ENCODE measurements at places on chromosomes 7 and 10. TPM values are rescaled to one million over a fixed set of nuclear protein-coding genes. Genes with fewer than 3 reads are reported as not detected.

The CFTR gene
- total RNA-seq: 0.06 TPM

The PNLIP gene
- not detected for total RNA-seq

The LRRC27 gene
- 5.7 TPM for total RNA-seq

The NUDT13 gene
- 2.5 TPM for total RNA-seq

The TLX1 gene
- total RNA-seq: not detected

Data from A549 treated with CORT108297 at 1 μM for 4 hours (cell line).